ENCODE measurements at places on chromosomes 13 and 19.
A peak's percentile ranks its signal among the peaks of the same experiment; 100 is the strongest.

- DNase-seq = no peak
Measured at GRCh38 chr13:76425935-76426334, 460.3 kb downstream of the KCTD12 start.

- DNase-seq = no peak
Measured at GRCh38 chr13:24625331-24625731, 54.9 kb upstream of the ATP12A start.

- peak; percentile 66 for DNase-seq
Measured at GRCh38 chr19:12783849-12784393, 7.4 kb upstream of the JUNB start.

DNA sequence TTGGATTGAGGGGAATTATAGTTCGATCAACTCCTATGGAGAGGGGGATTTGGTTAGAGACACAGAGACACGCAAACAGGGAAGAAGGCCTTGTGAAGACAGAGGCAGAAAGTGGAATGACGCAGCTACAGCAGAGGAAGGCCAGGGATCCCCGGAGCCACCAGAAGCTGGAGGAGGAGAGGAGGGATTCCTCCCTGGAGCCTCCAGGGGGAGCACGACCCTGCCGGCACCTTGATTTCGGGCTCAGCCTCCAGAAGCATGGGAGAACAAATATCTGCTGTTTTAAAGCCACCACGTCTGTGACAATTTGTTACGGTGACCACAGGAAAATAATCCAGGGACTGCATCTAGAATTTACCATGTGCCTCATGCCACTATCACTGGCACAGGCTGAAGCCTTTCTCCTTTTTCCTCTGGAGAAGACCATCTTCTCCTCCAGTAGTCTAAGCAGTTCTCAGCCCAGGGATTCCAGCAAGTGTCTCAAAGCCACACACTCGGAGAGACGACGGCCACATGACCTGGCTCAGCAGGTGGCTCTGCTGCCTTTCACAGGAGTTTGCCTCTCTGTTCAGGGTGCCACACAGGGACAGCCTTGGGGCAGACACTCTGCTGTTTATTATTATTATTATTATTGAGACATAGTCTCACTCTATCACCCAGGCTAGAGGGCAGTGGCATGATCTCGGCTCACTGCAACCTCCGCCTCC lies 39.9 kb upstream of the CCNE1 start:
- DNase-seq = peak; percentile 81
